ENCODE measurements at places on chromosomes 12 and 14. TPM values are rescaled to one million over a fixed set of nuclear protein-coding genes. Genes with fewer than 3 reads are reported as not detected.

DNA sequence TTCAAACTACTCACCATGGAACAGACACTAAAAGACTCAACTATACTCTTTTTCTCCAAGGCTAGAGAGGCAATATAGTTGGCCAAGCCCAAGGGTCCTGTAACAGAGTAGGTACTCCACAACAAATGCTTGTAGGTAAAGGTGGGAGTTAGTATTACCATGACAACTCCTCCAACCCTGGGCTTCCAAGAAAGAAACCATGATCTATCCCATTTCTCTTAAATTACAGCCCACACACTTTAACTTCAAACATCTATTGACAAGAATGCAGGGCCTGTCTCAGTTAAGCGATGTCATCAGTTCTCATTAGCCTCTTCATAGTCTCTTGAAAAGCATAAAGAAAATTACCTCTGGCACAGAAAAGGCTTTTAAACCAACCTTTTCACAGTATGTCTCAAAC lies 25.0 kb downstream of the ERH start:
- no peak for DNase-seq

The PLEKHG7 gene
- total RNA-seq = not detected

The PRH2 gene
- not detected for total RNA-seq

DNA sequence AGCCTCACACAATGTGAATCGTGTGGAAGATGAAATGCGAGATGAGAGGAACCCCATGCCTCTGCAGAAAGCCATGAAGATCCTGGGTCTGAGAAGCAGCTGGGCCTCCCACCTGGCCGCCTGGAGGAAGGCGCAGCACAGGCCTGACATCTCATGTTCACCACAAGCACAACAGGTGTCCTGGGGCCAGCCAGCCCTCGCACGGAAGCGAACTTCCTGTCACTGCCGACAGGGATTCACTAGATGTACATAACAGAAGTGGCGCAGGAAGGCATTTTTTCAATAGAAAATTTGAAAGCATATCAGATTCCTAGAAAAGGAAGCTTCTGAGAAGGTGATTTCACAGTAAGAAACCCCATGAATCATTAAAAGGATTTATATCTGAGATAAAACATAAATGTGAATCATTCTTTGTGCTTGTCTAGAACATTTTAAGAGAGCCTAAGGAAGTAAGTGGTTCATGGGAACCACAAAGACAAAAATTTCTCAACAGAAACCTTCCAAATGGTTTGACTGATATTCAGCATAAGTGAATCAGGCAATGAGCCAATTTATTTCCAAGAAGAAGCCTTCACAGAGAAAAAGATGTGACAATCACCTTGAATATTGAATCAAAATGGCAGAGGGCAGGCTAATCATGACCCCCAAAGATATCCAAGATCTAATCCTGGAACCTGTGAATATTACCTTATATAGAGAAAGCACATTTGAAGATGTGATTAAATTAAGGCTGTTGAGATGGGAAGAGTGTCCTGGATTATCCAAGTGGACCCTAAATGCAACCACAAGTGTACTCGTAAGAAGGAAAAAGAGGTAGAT lies 311.9 kb downstream of the DUSP6 start:
- no peak for DNase-seq

GRCh38 chr12:52524898-52525591 lies 4.9 kb upstream of the KRT5 start:
- DNase-seq = no peak
